Foreskin keratinocyte (primary cell): ENCODE measurements at places on chromosomes 5 and 9. TPM values are rescaled to one million over a fixed set of nuclear protein-coding genes. Genes with fewer than 3 reads are reported as not detected.

CD72 gene
- 0.20 and 0.28 TPM in 2 replicates for total RNA-seq

SPINK4 gene
- not detected in 2 replicates for total RNA-seq

DNA sequence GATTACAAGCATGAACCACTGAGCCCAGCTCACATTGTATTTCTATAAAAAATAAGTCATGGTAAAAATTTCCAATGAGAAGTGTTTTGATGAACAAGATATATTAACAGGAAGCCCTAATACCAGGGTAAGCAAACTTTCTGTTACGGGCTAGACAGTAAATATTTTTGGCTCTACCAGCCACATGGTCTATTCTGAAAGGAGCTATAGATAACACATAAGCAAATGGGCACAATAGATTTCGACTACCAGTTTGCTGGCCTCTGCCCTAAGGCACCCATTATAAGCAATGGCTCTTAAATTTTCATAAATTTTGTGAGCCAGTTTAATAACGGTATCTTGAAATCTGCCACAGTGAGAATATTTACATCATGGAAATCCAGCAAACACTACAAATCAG is 8.1 kb downstream of the UBQLN1 start:
- DNase-seq: no peak

DNA sequence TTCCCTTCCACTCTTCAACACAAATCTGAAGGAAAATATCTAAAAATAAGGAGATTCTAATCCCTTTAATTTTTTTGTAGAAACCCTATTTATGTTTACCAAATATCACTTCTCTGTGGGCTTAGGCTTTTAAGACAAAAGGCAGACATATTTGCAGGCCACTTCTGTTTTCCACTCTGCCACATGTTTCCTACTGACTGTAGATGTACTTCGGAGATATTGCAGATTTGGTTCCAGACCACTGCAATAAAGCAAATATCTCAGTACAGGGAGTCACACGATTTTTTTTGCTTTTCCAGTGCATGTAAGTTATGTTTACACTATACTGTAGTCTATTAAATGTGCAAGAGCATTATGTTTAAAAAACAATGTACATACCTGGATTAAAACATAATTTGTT is 219.0 kb downstream of the SREK1 start:
- no peak for DNase-seq

- peak; percentile 29 for DNase-seq
Observed at GRCh38 chr5:141778206-141778605, 96.2 kb upstream of the ARAP3 start.

GRCh38 chr5:158074992-158075769 is 216.2 kb upstream of the CLINT1 start:
- DNase-seq: no peak

DNA sequence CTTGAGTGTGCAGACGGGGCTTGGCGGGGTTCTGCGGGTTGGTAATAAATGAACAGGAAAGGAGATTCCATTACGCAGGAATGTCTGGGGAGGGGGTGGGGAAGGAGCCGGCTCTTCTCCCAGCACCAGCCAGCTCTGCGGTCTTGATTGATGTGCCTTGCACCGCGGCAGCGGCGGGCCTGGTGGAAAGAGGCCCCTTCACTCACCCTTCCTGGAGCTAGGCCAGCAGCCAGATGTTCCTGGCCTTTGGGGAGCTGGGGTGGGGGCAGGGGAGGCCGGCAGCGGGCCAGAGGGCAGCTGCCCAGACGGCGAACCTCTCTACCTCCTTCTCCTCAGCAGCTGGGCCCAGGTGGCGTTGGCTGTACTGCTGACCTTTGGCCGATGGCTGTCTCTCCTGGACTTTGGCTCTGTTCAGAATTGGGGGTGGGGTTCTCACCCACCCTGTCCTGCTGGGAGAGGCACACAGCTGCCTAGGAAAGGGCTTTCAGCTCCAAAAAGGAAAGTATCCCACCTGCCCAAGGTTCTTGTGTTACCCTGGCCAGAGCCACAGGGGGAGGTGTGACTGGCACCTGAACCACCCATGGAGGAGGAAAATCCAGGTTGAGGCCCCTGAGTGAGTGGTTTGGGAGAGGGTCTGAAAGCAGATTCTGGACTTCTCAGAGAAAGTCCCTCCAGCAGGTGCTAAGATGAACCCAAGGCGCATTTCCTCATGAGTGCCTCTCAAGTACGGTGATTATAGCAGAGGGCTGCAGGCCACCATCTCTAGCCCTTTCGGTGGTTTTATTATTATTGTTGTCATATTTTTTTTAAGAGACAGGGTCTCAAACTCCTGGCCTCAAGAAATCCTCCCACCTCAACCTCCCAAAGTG is 58.0 kb upstream of the SYNPO start:
- no peak for DNase-seq

DNA sequence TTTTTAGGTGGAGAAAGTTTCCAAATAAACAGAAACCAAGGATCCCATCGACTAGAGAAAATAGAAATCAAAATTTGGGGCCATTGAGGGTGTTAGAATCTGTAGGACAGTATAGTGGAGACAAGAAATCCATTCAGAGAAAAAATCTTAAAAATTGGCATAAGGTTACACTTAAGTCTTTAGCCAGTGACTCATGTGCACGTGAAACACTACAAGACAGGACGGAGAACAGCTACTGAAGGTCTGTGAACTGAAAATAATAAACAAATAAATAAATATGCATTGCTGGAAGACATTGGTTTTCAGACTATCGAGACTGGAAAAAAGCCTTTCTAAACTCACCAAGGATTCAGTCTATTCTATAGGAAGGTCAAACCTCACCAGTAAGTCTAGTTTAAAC is 1955.5 kb downstream of the MAT2B start:
- DNase-seq: no peak

GRCh38 chr5:138606378-138607064 is 31.3 kb upstream of the HSPA9 start:
- DNase-seq: no peak
